ENCODE measurements at places on chromosomes 6 and 20.
A peak's percentile ranks its signal among the peaks of the same experiment; 100 is the strongest.

GRCh38 chr6:106739387-106739786, 110.0 kb downstream of the QRSL1 start:
- no peak for DNase-seq

GRCh38 chr6:13307508-13307995, 20.8 kb downstream of the TBC1D7 start:
- DNase-seq: no peak

- no peak for DNase-seq
These were observed 161.0 kb downstream of the MCHR2 start for GRCh38 chr6:99833034-99833433.

- DNase-seq: no peak
These were observed 284.4 kb downstream of the ZFAND3 start for GRCh38 chr6:38103921-38104320.

DNA sequence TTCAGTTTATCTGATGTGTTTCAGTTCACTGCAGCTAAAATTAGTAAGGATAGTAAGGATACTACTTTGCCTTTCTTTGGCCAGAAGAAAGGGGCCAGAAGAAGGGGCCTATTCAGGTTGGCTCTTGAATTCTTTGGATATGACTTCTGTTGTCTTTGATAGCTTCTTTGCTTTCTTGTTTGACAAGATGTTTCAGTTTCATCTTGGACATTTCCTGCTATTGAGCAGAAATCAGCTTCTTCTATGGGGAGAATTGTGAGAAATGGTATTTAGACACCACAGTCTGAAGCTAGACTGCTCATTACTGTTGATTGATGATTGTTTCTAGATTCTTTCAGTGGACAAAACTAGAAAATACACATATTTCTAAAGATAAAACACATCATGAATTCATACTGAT, 23.2 kb downstream of the L3MBTL3 start:
- no peak for DNase-seq

DNA sequence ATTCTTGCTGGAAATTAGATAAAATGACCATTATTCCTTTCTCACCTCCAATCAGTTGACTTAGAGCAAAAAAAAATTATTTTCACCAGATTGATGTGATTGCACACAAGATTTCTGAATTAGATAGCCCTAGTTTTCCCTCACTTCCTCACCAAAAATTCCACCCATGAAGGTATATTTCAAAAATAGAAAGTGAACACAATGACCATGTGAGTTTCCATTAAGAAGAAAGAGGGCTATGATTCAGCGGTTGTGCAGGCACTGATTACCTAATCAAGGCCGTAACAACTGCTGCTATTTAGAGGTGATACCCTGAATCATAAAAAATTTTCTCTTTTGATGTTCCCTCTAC, 19.5 kb upstream of the RALGAPA2 start:
- DNase-seq: no peak

DNA sequence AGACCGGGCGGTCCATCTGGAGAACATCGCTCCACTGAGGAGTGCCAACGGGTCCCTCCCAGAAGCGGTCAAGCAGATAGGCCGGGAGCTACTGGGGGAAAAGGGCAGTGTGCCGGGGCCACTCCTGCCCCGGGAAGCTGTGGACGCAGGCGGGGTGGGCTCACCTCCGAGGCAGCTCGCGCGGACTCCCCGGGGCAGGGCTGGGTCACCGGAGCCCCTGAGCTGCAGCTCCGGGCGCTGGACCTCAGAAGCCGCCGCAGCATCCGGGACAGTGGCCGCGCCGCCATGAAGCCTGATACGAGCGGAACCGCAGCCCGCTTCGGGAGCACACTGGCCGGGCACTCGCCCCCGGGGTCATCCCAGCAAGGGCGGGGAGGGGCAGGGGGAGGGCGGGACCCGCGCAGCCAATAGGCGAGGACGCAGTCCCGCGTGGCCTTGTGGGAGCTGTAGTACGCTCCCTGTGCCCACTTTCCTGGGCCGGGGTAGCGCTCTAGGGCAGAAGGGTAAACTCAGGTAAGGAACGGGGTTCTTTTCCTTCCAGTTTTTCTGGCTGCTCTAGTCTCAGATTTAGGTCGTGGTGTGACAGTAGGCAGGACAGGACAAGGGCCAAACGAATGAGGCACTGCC, at the start of gene MOCS1:
Gene MOCS1 (minus strand): TSS at position 332 of the 627 bp plus-strand sequence. CDS start 45 bp downstream, at position 287.
- DNase-seq: peak; percentile 46

DNA sequence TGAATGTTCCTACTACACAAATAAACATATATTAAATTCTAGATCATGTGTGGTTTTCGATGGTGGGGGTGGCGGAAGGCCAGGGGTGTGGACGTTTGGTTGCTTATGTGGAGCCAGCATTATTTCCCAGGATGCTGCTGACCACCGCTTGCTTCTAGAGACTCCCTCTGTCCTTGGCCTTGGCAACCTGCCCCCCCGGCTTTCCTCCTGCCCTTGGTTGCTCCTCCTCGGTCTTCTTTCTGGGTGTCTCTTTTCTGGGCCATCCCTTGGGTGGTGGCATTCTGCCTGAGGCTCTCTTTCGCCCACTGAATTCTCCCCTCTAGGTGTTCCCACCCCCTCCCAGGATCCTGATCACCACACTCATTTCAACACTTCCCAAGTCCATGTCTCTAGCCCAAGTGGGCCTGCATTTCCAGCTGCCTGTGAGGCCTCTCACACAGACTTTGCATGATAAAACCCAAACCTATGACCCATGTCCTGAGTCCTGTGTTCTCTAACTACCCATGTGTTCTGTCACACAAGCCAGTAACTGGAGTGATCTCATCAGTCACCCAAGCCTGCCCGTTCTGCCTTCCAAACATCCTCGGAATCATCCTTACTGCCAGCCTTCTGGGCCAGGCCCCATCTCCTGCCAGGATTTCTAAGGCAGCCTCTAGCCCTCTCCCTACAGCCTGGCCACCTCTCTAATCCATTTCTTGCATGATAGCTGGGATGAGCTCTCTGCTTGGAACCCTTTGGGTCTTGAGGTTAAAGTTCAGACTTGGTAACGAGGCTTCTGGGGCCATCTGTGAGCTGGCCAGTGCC, 71.2 kb downstream of the CDS2 start:
- DNase-seq: no peak

DNA sequence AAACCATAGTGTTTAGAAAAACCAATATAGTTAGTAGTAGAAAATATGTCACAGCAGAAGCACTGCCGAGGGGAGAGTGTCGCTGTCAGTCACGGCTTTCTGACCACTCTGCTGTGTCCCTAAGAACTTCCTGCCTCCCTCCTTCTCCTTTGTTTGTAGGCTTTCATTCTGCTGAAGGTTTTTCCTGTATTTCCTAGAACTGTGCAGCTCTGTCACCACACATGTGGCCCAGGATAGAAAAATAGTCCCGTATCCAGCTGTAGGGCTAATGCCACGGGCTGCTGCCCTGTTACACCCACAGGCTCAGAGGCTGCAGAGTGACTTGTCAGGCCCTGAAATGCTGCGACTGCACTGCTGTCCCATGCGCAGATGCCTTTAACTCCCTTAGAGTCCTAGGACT, 52.6 kb upstream of the SYNJ2 start:
- DNase-seq: no peak

- DNase-seq: no peak
These were observed 54.4 kb downstream of the TPD52L1 start for GRCh38 chr6:125207956-125208355.

DNA sequence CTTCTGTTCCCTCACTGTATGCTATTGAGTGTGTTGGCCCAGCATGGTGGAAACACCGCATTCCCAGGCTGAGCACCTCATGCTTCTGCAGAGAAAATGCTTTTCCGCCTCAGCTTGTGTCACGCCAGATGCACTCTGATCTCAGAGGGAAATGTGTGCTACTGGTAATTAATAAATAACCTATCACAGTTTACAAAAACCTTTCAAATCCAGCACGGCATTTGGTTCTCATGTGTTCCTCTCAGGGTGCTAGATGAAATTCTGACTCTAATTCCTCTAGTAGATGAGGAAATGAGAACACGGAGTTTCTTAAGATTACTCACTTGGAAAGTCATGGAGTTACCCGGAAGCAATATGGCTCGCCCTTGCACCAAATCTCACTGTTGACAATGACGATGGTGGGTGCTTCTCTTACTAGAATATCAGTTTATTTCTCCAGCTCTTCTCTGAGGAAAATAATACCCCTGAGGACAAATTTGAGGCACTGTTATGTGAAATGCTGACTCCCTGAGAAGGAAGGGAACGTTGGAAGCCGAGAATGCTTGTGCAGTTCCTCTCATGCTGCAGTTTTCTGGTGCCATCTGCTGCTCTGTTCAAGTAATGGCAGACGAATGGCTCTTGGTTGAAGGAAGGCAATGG, 116.6 kb downstream of the RNF144B start:
- DNase-seq: no peak

- DNase-seq: no peak
These were observed 425.2 kb upstream of the OPRM1 start for GRCh38 chr6:153613719-153614455.

DNA sequence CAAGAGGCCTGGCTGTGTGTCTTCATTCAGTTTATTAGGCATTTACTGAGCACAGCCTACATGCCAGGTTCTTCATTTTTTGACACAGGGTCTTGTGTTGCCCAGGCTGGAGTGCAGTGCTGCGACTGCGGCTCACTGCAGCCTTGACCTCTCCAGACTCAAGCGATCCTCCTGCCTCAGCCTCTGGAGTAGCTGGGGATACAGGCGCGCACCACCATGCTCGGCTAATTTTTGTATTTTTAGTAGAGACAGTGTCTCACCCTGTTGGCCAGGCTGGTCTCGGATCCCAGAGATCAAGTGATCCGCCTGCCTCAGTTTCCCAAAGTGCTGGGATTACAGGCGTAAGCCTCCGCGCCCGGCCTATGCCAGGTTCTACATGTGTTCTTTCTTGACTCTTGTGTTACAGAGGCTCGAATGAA, 601 bp upstream of the ATRN start:
- DNase-seq: no peak

GRCh38 chr20:9515741-9516233, 1.4 kb downstream of the LAMP5 start:
- no peak for DNase-seq

GRCh38 chr6:149445095-149445466, 39.7 kb downstream of the ZC3H12D start:
- no peak for DNase-seq

DNA sequence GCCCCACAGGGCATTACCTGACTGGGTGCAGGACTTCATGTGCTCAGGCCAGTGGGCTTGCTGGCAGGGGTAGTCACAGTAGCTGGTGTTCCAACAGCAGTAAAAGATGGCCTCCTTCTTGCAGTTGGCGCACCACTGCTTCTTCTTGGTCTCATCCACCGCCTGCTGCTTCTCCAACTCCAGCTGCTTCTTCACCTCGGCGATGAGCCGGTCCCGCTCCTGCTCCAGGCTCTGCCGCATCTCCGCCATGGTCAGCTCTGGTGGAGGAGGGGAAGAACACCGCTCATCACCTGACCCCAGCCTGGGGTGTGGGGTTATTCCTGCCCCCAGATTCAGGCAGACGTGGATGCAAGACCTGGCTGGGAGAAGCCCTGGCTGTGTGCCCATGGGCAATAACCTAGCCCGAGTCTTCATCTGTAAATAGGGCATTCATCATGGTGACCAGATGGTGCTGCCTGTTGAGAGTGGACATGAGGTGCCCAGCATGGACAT, 132.2 kb downstream of the ZMYND8 start:
- no peak for DNase-seq

DNA sequence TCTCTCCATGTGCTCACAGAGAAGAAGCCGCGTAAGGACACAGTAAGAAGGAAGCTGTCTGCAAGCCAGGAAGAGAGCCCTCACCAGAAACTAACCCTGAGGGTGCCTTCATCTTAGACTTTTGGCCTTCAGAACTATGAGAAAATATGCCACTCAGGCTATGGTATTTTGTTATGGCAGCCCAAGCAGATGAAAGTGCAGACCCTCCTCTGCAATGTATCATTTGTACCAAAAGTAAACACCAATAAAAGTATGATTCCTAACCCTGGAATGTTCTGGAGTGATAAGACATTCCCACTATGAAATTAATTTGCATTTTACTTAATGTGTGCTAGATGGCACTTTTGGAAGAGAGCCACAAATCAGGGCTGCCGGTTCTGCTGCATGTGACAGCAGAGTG, 594.3 kb downstream of the UTRN start:
- DNase-seq: no peak

DNA sequence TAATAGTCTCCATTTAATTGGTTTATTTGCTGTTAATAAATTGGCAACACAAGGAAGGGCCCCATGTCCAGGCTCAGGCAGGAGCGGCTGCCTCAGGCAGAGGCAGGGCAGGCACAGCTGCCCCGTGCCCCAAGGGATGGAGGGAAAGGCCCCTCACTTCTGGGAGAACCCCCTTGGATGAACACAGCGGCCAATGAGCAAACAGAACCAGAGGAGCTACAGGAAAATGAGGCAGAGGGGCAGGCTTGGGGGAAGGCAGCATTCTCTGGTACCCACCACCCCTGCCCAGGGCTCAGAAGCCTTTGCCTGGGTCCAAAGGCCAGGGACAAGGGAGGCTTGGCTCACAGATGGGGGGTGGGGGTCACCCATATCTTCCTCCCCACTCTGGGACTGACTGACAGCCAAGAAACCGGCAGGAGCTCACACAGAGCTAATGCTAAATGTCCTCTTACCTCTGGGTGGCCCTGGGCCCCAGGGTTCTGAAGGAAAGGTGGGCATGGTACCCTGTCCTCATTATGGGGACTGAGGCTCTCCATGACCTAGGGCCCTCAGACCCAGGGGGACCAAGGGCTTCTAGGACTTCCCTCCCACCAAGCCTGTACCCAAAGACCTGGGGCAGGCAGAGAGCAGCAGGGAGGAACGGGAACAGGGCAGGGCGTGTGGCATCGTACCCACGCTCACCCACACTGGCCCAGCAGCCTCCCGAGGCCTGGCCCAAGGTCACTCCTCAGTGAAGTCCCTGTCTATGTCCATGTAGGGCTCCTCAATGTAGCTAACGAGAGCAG, 47.0 kb downstream of the MYH7B start:
- DNase-seq: no peak

- no peak for DNase-seq
These were observed 56.8 kb downstream of the PREP start for GRCh38 chr6:105346052-105346451.

- no peak for DNase-seq
These were observed 1.4 kb upstream of the PM20D2 start for GRCh38 chr6:89144354-89144906.

DNA sequence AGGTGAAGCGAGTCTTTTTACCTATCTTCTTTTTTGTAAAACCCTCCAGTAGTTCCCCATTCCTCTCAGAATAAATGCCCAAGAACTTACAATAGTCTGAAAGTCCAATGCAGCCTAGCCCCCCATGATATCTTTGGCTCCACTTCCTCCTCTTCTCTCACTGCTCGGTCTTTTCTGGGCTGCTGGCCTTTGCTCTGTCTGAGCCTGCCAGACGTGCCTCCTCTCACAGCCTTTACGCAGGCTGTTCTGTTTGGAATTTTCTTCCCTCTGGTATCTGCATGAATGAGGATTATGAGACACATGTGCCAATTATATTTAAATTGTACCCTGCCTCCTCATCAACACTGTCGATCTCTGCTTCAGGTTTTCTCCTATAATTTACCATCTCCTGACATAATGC, 174.1 kb downstream of the EYA4 start:
- no peak for DNase-seq

DNA sequence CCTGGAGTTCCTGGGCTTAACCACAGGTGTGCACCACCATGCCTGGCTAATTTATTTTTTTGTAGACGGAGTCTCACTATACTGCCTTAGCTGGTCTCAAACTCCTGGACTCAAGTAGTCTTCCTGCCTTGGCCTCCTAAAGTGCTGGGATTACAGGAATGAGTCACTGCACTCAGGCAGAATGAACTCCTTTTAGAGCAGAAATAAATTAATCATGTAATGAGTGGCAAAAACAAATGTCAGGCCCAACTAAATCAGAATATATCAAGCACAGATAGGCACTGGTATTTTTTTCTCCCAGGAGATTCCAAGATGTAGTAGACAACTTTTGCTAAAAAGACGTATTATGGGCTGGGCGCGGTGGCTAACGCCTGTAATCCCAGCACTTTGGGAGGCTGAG, 2.6 kb downstream of the RPS10 start:
- DNase-seq: no peak

All from stimulated activated CD4-positive, alpha-beta T cell treated with anti-CD3 and anti-CD28 coated beads, Interleukin-12 subunit alpha, Interleukin-12 subunit beta, amount 100 ng/mL, for 4 hours (primary cell).